Activated CD4-positive, alpha-beta T cell treated with anti-CD3 and anti-CD28 coated beads, Interleukin-2, amount 10 ng/mL, durations not matched to agents 7 days and 5 days (primary cell): ENCODE measurements at places on chromosomes 7 and 10. TPM values are rescaled to one million over a fixed set of nuclear protein-coding genes. Genes with fewer than 3 reads are reported as not detected.

The LRRC17 gene
- 0.30 TPM for total RNA-seq

DNA sequence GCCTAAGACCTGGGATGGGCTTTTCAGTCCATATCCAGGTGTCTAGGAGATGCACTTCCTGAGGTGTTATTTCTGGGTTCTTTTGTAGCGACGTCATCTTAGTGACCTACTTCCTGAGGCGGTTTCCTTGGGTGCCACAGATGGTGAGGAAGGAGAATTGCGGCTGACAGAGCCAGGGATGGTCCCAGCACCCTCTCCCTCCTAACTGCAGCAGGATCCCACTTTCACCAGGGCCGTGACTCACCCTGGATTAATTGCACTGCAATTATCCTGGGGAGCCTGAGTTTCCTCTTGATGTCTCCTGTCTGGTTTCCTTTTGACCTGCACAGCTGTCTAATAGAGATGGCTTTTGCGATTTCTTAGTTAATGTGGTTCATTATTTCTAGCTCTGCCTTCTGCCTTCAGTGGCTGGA is 271.7 kb downstream of the TCF7L2 start:
- no peak for DNase-seq

- DNase-seq = no peak
These were observed 62.1 kb upstream of the DNAAF5 start for GRCh38 chr7:664402-664775.

- no peak for DNase-seq
These were observed 731.5 kb upstream of the FZD8 start for GRCh38 chr10:36373424-36374096.

DNA sequence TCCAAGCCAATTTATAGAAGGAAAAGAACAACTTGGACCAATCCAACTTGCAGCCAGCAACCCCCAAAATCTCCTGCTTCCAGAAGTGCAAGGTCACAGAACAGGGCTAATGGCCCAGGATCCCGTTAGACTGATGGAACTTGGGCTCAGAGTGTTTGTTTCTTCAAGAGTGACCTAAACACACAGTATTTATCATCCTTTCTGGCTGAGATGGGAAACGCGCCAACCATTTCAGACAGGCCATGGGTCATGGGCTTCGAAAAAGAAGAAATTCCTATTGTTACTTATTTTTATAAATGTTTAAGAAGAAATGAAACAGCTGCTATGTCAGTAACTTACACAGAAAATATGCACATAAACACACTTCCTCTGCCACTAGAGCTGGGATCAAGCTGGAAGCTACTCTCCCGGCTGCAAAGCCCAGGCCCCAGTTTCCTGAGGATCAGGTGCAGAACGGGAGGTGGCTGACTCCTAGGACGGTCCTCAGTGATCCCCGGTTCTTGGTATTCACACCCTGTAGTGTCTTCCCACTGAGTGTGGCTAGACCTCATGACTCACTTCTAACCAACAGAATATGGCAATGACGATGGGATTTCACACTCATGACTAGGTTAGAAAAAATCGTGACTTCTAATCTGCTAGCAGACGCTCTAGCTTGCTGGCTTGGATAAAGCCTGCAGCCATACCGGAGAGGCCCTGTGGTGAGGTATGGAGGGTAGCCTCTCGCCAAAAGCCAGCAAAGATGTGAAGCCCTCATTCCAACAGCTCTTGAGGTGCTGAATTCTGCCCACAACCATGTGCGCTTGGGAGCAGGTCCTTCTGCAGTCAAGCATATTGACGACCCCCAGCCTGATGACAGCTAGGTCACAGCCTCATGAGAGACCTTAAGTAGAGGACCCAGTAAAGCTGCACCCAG is 60.2 kb downstream of the CHST15 start:
- DNase-seq = no peak

The PPP1R3A gene
- not detected for total RNA-seq

DNA sequence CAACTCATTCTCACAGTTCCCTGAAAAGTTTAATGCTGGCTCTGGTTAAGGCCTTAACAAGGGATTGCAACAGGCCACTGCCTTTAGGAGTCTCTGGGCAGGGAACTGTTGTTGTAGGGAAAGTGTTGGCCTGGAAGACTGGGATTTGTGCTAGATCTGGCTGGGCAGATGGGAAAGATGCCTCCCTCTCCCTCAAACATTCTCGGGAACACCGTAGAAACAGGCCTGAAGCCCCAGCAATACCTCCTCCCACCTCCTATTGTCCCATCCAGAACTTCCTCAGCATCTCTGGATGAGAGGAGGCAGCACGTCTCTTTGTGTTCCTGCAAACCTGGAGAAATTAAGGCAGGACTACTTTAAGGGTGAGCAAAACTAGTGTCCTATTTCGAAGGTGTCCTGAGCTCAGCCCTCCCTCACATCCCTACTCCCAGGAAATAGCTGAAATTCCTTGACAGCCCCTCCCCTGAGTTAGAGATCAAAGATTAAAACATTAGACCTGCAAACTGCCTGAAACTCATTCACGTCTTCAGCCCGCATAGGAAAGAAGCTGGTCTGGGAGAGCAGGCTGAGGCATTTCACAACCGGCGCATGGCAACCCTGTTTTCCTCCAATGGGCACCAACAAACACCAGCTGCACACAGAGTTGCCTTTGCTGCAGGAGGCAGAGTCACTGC is 10.9 kb upstream of the MAP3K8 start:
- DNase-seq = no peak

DNA sequence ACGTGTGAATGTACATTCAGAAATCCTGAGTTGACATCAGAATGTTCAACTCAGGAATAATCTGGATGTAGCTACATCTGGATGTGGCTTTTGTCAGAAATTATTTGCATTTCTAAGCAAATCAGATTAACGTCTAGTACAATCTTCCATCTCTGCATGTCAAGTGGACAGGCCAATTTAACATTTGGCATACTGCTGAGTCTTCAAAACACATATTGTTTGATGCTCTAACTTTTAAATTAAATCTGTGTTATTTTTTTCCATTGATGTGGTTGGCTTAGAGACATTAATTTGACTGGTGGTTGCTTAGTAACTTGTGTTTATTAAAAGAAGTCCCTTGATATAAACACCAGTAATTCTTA is 3.4 kb downstream of the STAMBPL1 start:
- no peak for DNase-seq

The PMS2 gene
- 24.6 TPM for total RNA-seq

DNA sequence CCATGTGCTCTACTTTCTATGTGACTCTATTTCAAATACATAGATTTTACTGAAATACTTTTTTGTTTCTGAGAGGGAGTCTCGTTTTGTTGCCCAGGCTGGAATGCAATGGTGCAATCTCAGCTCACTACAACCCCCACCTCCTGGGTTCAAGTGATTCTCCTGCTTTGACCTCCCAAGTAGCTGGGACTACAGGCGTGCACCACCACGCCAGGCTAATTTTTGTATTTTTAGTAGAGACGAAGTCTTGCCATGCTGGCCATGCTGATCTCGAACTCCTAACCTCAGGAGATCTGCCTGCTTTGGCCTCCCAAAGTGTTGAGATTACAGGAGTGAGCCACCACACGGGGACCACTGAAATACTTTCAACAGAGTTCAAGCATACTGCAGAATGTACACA is 3.5 kb downstream of the IDI1 start:
- no peak for DNase-seq

- no peak for DNase-seq
These were observed 137.4 kb downstream of the FAM53B start for GRCh38 chr10:124606822-124607221.

The HOGA1 gene
- total RNA-seq = not detected

The GRB10 gene
- 4.4 TPM for total RNA-seq

DNA sequence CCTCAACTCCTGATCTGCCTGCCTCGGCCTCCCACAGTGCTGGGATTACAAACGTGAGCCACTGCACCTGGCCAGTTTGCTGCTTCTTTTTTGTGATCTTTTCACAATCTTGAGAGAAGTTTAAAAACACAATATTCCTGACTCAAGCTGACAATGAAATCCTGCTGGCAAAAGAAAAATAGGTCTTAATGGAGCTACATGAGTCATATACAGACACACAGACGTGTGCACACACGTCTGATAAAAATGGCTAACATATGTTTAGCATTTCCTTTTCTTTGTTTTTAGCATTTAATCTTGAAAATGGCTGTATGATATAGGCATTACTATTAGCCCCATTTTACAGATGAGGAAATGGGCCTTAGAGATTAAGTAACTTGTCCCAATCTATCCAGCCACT is 29.4 kb upstream of the RAB18 start:
- no peak for DNase-seq

DNA sequence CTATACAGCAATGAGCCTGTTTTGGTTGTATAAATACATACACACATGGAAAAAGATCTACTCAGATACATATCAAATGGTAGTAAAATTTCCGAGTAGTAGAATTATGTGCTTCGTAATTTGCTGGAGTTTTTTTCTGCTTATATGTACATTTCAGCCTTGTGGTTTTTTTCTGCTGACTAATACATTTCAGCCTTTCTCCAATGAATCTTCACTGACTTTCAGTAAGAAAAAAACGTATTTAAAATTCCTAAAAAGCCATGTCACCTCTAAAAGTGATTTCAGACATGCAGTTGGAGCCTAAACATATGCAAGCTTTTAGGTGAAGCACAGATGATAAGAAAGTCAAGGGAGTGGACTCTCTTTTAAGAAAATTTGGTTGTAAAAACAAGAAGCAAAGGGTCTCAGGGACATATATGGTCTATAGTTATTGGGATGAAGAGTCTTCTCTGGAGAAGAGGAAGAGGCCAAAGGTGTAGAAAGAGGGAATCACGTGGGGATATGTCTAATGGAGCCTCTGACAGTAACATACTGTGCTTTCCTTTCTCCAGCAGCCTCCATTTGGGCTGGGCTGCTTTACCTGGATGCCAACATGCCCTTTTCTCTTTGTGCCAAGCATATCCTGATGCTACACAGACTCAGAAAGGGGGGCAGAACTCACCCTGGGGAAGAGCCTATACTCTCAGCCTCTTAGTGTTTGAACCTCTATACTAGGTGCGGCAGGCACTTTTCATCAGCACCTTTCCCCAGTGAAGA is 2.4 kb downstream of the AMPH start:
- no peak for DNase-seq

- no peak for DNase-seq
These were observed 101.0 kb downstream of the DIP2C start for GRCh38 chr10:588246-589165.

The RBP3 gene
- total RNA-seq = not detected

The ELFN1 gene
- 0.07 TPM for total RNA-seq

DNA sequence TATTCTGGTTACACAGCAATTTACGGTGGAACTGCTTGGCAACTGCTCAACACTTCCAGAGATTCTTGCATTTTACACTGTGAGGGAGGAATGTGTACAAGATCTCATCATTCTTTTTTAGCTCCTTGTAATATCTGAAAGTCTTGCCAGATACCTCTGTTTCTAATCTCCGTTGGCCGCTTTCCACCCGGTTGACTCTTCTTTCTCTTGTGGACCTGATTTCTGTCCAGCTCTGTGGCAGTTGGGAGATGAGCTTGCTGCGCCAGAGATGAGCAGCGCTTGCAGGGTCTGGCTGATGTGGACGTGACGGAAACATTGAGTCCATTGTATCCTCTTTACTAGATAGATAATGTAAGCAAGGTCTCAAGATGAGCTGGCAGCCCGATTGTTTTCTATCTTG is 27.6 kb downstream of the SPAG6 start:
- DNase-seq = no peak

GRCh38 chr7:12674053-12674452 is 13.4 kb upstream of the ARL4A start:
- no peak for DNase-seq
